ENCODE measurements at places on chromosomes 6 and 20. TPM values are rescaled to one million over a fixed set of nuclear protein-coding genes. Genes with fewer than 3 reads are reported as not detected.

DNA sequence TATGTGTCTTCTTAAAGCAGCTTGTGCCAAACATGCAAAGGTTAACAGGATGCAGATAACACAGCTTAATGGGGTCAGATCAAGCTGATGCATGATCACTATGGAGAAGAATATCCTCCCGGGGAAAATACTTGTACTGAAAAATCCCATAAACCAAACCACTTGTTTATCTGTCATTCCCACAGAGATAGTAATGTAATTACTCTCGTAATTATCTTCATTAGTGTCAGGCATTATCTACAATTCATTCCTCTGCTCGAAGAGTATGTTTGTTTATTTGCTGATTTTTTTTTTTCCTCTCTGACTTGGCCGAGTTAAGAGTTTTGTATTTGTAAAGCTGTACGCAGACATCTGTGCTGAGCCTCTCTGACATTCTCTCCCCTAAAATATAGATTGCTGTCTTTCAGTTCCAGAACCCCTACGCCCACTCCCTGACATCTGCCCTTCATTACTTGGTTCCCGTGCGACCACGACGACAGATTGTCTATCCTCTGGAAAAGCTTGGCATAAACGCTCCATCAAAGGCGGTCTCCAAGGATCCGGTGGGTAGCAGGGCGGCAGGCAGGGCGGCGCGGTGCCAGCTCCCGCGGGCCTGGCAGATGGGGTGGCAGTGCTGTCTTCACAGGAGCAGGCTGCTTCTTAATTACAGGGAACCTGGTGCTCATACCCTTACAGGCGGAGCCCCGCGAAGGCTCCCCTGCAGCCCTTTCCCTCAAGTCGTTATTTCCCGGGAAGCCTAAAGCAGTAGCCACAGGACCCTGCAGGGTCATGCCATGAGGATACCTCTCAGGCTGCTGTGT lies 147.2 kb downstream of the CFAP61 start:
- H3K4me3 ChIP-seq = no peak overlapping the region
- H3K27me3 ChIP-seq = peaks cover 10% of the 10 kb centered on the region
- no peak for DNase-seq
- peaks cover 34% of the 10 kb centered on the region for H3K4me1 ChIP-seq
- H3K36me3 ChIP-seq = no peaks in the 10 kb centered on the region
- H3K27ac ChIP-seq = no peak overlapping the region

GRCh38 chr6:143015300-143015706 lies 45.4 kb upstream of the AIG1 start:
- H3K36me3 ChIP-seq = no peaks in the 10 kb centered on the region
- no peaks in the 10 kb centered on the region for H3K27me3 ChIP-seq
- H3K27ac ChIP-seq = no peak overlapping the region
- no peak for DNase-seq
- H3K4me3 ChIP-seq = no peak overlapping the region

DNA sequence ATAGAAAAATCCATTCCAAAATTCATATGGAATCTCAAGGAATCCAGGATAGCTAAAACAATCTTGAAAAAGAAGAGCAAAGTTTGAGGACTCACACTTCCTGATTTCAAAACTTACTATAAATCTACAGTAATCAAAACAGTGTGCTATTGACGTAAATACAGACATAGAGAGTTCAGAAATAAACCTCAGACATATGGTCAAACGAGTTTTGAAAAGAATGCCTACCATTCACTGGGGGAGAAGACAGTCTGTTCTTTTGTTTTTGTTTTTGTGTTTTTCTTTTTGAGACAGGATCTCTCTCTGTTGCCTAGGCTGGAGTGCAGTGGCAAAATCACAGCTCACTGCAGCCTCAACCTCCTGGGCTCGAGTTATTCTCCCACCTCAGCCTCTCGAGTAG lies 25.3 kb upstream of the PROKR2 start:
- peaks cover 44% of the 10 kb centered on the region for H3K27me3 ChIP-seq
- peaks cover 2% of the 10 kb centered on the region for H3K36me3 ChIP-seq
- H3K4me3 ChIP-seq = no peak overlapping the region
- H3K4me1 ChIP-seq = no peaks in the 10 kb centered on the region
- no peak for DNase-seq

DNA sequence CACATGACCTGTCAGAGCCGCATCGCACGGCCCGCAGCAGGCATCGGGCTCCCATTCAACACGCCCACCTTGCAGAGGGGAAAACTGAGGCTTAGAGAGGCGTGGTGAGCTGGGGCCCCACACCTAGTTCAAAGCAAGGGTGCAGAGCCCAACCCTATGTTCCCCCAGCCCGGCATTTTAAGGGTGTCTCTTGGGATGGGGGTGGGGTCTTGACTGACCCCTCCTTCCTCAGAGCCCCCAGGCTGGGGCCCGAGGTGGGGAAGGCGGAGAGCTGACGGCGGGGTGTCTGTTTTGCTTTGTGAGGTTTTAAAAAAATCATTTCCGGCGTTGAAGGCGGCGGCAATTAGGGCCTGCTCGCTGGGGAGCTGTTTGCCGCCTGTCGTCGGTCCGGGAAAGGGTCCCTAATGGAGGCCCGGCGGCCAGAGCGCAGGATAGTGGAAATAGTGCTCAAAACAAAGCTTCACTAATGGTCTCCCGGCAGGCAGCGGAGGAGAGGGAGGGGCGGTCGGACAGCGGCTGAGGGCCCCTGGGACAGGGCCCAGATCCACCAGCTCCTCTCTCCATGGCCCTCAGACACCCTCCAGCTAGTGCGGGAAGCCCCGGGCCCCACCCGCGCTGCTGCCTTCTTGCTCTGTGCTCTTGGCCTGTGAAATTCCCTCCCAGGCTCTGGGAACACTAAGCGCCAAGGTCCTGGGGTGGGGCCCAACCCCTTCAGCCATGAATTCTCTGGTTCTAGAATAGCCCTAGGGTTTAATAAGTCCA lies 11.9 kb downstream of the VSTM2L start:
- peaks cover 70% of the 10 kb centered on the region for H3K4me1 ChIP-seq
- DNase-seq = peak; percentile 60
- no peaks in the 10 kb centered on the region for H3K36me3 ChIP-seq
- H3K27me3 ChIP-seq = peaks cover 11% of the 10 kb centered on the region
- peak overlapping the region; percentile 93 for H3K27ac ChIP-seq

- H3K27me3 ChIP-seq = no peaks in the 10 kb centered on the region
- no peaks in the 10 kb centered on the region for H3K4me1 ChIP-seq
- no peak overlapping the region for H3K27ac ChIP-seq
- no peak overlapping the region for H3K4me3 ChIP-seq
Measured at GRCh38 chr6:164838068-164838615, 471.3 kb downstream of the C6orf118 start.

DNA sequence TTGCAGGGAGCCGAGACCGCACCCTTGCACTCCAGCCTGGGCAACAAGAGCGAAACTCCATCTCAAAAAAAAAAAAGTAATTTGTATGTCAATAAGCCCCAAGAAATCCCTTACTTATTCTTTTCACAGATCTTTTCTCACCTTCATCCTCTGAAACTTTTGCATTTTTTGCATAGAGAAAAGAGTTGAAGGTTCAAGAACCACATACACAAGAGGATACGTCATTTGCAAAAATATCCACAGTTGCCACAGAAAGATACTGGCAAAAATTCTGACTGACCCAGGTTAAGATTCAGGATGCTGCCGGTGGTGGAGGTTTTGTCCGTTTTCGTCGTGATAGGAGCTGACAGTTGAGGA lies 94.5 kb downstream of the ZMYND8 start:
- peaks cover 3% of the 10 kb centered on the region for H3K4me1 ChIP-seq
- no peaks in the 10 kb centered on the region for H3K27me3 ChIP-seq
- H3K36me3 ChIP-seq = peaks cover 52% of the 10 kb centered on the region
- no peak overlapping the region for H3K4me3 ChIP-seq
- H3K27ac ChIP-seq = peak overlapping the region; percentile 14
- no peak for DNase-seq

DNA sequence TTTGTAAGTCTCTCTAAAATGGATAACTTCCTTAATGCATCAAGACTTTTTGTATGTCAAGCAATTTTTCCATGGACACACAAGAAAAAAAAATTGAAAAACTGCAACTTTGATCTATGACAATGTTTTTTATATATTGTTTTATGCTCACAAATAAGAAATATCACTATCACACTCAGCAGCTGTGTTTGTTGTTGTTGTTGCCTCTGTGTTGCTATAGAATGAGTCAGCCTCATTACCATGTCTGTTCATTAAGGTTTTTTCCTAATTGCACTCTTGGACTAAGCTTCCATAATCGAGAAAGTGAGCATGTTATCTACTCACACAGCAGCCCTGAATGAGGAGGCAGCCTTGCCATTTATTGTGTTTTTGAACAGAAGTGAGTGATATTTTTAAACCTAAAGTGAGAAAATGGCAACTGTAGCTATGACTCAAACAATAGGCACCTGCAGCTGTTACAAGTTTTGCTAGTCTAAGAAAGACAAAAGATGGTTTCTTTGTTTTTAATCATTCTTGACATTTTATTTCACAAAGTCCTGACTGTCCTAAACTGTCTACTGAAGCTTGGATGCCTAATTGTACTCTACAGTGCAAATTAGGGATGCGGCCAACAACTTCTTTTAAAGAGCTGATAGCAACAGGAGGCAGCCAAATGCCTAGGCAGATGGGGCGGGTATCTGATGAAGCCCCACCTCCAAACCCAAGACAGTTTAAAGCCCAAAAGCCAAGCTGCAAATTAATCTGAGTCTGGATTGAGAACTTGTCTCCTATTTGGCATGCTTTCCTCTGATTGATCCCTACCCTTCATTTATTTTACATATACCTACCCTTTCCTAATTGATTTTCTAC lies 77.9 kb upstream of the DOK5 start:
- no peak overlapping the region for H3K4me3 ChIP-seq
- no peak overlapping the region for H3K27ac ChIP-seq
- H3K36me3 ChIP-seq = no peaks in the 10 kb centered on the region
- H3K27me3 ChIP-seq = no peaks in the 10 kb centered on the region

DNA sequence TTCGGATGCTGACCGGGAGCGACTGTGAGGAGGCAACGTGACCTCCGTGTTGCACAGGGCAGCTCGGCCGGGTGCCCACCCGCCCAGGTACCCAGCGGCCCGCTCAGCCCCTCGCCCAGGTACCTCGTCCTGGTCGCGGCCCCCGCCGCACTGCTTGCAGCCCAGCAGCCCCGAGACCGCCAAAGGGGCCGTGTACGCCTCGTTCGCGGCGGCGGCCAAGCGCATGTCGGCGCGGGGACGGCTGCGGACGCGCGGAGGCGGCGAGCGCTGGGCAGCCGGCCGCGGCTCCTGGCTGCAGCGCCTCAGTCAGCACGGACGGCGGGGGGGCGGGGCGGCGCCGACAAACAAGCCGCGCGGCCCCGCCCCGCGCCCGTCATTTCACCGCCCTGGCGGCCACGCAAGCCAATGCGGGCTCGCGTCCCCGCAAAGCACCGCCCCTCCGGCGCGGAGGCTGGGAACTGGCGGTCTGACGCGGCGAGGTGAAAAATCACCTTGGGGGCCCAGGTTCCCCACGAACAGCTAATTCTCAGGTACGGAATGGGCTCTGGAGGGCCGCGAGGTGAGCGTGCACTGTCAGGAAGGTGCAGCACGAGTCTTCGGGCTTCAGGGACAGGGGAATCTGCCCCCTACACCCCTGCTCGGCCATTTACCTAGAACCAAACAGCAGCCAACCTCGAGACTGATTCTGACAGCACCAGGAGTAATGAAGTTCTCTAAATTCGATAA lies 85.2 kb downstream of the SESN1 start:
- peak overlapping the region; percentile 95 for H3K4me3 ChIP-seq
- peak overlapping the region; percentile 98 for H3K27ac ChIP-seq
- peaks cover 49% of the 10 kb centered on the region for H3K4me1 ChIP-seq
- DNase-seq = peak; percentile 94

- no peaks in the 10 kb centered on the region for H3K27me3 ChIP-seq
- H3K4me3 ChIP-seq = peak overlapping the region; percentile 98
- peaks cover 31% of the 10 kb centered on the region for H3K4me1 ChIP-seq
- no peak for DNase-seq
- H3K27ac ChIP-seq = peak overlapping the region; percentile 87
- peaks cover 26% of the 10 kb centered on the region for H3K36me3 ChIP-seq
Measured at GRCh38 chr6:159788276-159788675, 1.1 kb downstream of the TCP1 start.

DNA sequence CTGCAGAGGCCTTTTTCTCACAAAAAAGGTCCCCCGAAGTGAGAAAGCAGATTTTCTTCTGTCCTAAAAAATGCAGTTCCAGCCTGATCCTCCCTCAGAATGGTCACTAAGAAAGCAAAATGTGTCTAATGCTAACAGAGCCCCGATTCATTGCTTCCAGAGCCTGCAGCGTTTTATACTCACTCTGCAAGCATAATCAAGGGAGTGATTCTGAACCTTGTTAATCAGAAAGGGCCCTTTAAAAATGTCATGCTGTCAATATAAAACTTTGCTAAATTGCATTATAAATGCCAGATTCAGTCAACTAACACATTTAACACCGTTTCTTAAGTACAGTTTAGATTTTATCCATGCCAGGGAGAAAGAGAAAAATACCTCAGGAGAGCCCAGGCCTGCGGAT lies 202.8 kb downstream of the CD83 start:
- peaks cover 42% of the 10 kb centered on the region for H3K27me3 ChIP-seq
- no peaks in the 10 kb centered on the region for H3K36me3 ChIP-seq
- DNase-seq = no peak
- no peak overlapping the region for H3K4me3 ChIP-seq

- H3K4me3 ChIP-seq = no peak overlapping the region
- no peak for DNase-seq
- H3K27me3 ChIP-seq = no peaks in the 10 kb centered on the region
- peaks cover 9% of the 10 kb centered on the region for H3K36me3 ChIP-seq
- peak overlapping the region; percentile 63 for H3K27ac ChIP-seq
Measured at GRCh38 chr20:10609276-10609675, 64.5 kb downstream of the JAG1 start.

- peaks cover 1% of the 10 kb centered on the region for H3K4me1 ChIP-seq
- no peaks in the 10 kb centered on the region for H3K27me3 ChIP-seq
- H3K36me3 ChIP-seq = peaks cover 62% of the 10 kb centered on the region
- no peak overlapping the region for H3K27ac ChIP-seq
- H3K4me3 ChIP-seq = no peak overlapping the region
Measured at GRCh38 chr6:44415873-44416502, 28.5 kb downstream of the CDC5L start.

OR2H2 gene
- total RNA-seq = not detected

NXT1 gene
- total RNA-seq = 24.8 TPM

HLA-DOB gene
- total RNA-seq = 0.52 TPM

LSM2 gene
- 58.2 TPM for total RNA-seq

JPH2 gene
- total RNA-seq = 4.2 TPM

All from mesothelial cell of epicardium (in vitro differentiated cells).